ENCODE measurements at places on chromosomes 12 and 14.
A peak's percentile ranks its signal among the peaks of the same experiment; 100 is the strongest.

DNA sequence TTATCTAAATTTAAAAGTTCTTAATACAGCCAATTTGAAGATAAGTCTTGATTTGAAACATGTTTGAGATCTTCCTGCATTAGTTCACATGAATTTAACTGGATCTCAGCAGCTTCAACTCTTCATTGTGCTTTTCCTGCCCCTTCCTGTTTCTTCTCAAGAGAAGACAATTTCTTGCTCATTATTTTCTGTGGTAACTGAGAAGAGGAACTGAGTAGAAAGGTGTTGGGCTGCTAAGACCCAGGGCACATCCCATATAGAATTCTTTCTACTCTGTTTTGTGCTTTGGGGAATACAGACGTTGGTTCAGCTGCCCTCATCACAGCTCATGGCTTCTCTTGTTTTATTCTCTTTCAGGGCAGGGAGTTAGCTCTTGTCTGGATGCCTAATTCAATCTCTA is 110.2 kb downstream of the SNAPC1 start:
- DNase-seq = no peak

GRCh38 chr12:90979951-90980350 is 24.8 kb downstream of the EPYC start:
- no peak for DNase-seq

- no peak for DNase-seq
Measured at GRCh38 chr12:62914443-62915203, 20.3 kb downstream of the PPM1H start.

DNA sequence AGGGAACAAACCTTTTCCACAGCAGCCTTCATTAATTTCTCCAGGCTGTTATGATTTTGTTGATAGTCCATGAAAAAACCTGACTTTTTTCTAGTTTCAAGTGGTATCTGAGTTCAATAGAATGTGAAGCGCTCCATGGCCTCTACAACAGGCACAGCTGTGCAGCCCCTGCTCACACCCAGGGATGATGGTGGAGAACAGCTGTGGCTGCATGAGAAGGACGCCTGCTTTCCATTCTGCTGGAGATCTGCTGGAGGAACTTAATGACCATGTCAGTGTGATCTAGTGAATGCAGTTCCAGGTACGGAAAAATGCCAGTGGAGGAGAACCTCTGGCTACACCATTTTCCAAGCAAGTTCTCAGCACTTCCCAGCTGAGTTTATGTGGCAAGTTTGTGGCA is 80.6 kb downstream of the PIWIL1 start:
- DNase-seq = no peak

- no peak for DNase-seq
Measured at GRCh38 chr12:51924551-51925319, 17.4 kb downstream of the ACVRL1 start.

GRCh38 chr12:92061061-92061460 is 84.6 kb downstream of the BTG1 start:
- DNase-seq = no peak

DNA sequence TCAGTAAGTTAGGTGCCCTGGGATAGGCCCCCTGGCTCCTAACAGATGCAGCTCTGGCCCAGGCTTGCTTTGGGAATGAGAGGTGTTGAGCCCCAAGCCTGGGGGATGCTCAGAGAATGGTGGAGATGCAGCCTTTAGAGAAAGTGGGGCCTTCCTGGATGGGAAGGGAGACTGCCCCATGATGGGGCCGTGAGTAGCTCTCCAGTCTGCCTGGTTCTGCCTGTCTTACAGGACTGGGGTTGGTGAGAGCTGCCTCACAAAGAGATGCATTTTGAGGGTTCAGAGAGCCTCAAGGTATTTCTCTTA is 523 bp upstream of the VRTN start:
- no peak for DNase-seq

DNA sequence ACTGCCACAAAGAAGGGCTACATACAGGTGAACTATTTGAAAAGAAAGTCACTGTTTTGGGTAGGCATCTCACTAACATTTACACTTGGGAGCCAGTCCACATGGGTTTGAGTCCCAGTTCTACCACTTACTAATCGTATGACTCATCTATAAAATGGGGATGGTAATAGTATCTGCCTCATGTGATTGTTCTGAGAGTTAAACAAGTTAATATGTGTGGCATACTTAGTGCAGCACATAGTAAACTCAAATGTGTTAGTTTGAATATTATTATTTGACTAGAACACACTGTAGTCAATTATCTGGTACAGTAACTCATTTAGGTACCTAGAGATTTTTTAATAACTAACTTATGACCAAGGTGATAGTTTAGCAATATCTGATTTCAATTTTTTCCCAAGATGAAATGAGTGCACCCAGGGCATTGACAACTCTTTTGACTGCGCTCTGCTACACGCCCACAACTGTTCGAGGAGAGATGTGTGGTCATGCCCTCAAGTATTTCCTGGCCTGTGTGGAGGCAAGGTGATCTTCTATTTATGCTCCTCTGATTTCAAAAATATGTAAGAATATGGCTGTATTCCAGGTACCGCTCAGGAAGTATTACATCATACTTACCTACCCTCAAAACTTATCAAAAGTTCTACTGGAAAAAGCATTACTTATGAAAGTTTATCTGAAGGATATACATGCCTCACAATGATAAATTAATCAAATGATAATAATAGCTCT is 210.6 kb upstream of the EGLN3 start:
- no peak for DNase-seq

DNA sequence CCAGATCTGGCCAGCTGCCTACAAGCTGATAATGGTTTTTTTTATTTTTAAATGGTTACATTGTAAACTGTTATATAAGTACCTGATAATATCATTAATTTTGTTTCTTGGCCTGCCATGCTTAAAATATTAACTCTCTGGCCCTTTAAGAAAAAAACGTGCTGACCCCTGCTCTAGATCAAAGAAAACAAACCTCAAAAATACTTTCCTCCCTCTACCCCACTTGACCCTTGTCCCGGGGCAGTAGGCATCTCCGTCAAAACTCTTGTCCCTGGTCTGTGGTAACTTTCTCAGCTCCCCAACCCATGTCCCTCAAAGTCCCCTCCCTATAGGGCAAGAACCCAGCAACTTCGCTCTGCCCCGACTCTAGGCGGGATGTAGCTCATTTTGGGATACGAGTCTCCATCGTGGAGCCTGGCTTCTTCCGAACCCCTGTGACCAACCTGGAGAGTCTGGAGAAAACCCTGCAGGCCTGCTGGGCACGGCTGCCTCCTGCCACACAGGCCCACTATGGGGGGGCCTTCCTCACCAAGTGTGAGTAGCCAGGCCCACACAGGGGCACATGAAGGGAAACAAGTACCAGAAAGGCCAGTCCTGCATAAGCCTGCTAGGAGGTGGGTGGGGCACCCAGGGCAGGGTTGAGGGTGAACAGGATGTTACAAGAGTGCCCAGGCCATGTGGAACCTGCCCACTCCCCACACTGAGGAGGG is 3.5 kb downstream of the RDH5 start:
- DNase-seq = no peak

DNA sequence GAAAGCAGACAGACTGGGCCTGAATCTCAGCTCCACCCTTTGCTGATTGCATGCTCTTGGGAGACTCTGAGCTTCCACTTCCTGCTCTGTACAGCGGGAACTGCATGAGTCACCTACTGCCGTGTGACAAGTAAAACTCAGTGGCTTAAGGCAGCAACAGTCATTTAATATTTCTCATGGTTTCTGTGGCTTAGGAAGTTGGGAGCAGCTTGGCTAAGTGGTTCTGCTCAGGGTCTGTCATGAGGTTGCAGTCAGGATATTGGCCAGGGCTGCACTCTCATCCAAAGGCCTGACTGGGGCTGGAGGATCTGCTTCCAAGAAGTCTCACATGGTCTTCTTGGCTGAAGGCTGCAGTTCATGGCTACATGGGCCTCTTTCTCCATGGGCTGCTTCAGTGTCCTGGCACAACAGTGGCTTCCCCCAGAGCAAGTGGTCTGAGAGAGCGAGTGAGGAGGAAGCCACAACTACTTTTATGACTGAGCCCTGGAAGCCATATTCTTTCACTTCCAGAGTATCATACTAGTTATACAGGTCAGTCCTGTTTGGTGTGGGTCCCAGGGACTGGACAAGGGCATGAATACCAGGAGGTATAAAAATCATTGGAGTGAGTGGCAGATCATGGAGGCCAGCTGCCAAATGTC is 49.7 kb downstream of the FAM222A start:
- DNase-seq = peak; percentile 47

DNA sequence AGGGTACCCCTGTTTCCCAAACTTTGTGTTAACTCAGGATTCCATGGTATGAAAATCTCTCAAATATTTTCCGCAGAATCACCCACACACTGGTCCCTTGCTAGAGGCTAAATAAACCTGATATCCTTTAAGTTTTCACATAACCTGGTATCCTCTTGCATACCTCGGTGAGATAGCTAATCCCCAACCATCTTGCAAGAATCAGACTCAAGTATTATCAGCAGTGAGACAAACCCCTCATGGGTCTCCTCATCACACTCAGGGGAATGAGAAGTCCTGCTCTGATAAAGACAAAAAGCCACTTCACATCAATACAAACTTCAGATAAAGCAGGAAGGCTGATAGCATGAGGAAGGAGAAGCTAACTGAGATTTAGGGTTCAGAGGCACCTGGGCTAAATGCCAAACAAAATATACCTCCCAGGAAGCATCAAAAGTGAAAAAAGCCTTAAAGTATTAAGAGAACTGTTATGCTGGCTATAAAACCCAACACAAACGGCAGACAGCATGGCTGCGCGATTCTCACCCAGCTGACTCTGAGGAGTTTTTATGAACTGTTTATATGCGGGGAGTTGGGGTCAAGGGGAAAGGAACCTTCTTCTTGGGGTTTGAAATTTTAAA is 96.5 kb downstream of the FOXN3 start:
- DNase-seq = no peak

GRCh38 chr12:85385406-85385805 is 105.4 kb downstream of the ALX1 start:
- no peak for DNase-seq

DNA sequence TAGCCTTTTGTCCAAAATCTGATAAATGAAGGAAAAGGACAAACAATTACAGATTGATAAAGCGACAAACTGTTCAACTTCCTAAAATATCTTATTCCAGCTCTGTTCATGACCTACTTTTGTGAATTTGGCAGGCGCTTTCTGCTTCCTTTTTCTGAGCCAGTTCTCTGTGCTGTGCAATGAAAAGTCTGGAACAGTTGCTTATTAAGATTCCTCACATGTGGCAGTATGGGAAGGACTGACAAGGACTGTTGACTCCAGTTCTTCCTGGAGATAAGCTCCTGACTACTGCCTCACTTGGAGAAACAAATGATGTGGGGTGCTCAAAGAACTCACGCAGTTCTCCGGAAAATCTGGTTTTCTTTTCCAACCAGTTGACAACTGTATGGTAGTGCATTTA is 58.3 kb upstream of the ANP32D start:
- DNase-seq = no peak

DNA sequence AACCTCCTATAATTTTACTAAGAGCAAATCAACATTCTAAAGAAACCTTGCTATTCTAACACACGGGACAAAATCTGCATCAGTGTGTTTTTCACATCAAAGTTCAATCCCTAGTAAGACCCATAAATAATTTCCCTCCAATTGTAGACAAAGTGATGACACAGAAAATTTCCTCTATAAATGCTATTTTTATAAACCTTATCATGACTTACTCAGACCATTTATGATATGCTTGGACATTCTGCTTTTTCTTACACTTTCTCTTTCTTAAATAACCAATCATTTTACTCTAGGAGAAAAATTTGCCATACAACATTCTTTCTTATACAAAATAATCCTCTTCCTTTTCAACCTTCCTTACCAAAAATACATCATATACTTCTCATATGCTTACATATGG is 67.0 kb downstream of the SDR9C7 start:
- no peak for DNase-seq

DNA sequence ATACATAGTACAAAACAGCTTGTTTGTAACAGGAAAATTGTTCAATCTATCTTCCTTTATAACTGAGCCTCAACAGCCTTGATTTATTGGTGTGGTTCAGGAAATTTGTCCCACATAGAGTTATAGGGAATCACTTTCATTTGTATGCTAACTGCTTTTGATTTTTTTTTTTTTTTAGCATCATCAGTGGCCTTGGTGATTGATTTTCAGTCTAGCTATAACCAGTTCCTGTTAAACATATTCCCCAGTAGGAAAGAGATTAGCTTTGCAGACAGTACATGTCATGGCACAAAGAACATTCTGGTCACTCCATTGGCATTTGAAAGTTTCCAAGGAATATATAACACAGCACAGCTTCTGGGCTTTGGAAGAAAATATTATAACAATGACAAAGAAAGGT is 337.3 kb upstream of the TMPO start:
- DNase-seq = no peak

GRCh38 chr14:99605299-99605961 is 1.4 kb upstream of the CCDC85C start:
- peak; percentile 86 for DNase-seq

DNA sequence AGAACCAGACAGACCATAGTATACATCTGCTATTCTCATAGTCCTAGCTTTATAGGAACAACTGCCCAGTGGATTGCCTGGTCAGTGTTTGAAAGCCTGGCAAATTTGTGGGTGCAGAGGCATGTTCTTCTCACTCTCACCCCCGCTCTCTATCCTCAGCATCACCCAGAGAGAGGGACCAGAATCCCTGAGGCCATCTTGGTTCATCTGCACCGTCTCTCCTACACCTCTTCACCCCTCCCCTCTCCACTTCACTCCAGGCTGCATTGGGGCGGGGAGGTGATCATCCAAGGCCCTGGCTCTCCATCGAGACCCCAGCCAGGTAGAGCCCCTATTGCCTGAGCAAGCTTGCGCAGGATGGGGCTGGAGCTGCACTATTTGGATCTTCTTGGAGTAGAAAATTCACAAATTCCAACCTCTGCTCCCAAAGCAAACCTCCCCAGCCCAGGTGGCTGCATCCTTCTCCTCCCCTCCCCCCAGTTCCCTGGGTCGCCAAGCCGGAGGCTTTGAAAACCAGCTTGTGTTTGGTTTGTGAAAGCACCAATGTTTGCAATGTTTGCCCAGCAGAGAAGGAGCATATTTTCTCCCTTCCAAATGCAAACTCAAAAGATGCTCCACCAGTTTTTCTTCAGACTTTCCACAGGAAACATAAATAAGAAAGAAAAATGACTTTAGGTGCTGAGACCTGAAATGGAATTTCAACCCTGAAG is 18.6 kb upstream of the COL2A1 start:
- DNase-seq = no peak

GRCh38 chr14:104746071-104746545 is 6.8 kb upstream of the SIVA1 start:
- no peak for DNase-seq

GRCh38 chr12:122878780-122879612 is 16.9 kb downstream of the VPS37B start:
- DNase-seq = no peak

DNA sequence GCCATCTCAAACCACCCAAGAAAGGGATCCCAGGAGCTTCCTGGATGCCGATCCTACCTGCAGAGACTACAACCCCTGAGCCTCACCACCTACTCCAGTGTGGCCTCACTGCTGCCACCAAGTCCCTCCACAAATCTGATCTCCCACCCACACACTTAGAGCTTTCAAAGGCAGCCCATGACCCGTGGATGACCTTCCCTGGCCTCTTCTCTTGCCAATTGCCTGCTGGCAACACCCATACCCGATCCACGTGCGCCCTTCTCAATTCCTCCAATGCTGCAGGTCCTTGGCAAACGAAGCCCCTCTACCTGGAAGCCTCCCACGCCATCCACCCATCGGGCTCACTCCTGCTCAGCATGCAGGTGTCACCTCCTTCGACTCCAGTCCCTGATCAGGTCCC is 30.7 kb downstream of the HVCN1 start:
- no peak for DNase-seq
